NCI-H187 (cell line): ENCODE measurements at places on chromosomes 6 and 20.

DNA sequence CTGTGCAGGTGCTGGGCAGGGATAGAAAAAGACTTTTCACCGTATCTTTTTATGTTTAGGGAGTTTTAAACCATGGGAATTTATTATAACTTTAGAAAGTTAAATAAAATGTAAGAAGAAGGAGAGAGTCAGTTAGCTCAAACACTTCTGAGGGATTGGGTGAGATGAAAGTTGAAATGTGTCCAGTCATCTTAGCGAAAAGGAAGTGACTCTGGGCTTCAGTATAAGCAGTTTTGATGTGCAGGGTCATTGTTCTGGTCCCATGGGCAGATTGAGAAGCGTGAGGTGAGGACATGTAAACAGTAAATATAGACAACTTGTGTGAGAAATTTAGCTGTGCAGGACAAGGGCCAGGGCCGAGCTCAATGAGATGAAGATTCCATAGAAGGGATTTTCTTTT, 66.9 kb downstream of the TOX2 start:
- no peak for DNase-seq

- DNase-seq, result no peak
Measured at GRCh38 chr20:48197066-48197465, 411.8 kb upstream of the SULF2 start.

DNA sequence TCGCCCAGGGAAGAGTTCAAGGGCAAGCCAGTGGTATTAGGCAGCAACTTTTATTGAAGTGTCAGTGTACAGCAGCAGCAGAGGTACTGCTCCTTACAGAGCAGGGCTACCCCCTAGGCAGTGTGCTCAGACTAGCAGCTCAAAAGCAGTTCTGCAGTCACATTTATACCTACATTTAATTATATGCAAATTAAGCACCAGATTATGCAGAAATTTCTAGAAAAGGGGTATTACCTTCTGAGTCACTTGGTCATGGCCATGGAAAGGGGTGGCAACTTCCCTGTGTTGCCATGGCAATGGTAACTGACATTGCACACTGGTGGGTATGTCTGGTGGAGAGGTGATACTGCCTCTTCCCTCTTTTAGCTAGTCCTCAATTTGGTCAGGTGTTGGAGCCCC, 2.1 kb upstream of the ZKSCAN4 start:
- DNase-seq, result no peak

- no peak for DNase-seq
Measured at GRCh38 chr6:133131621-133132465, 109.3 kb upstream of the EYA4 start.

GRCh38 chr6:85614780-85615179, 21.1 kb upstream of the SNX14 start:
- DNase-seq, result no peak

GRCh38 chr20:57747861-57748481, 38.2 kb upstream of the PMEPA1 start:
- DNase-seq, result no peak

GRCh38 chr6:86516087-86516486, 421.2 kb upstream of the HTR1E start:
- no peak for DNase-seq

- no peak for DNase-seq
Measured at GRCh38 chr6:77462359-77463307, 658 bp downstream of the HTR1B start.

DNA sequence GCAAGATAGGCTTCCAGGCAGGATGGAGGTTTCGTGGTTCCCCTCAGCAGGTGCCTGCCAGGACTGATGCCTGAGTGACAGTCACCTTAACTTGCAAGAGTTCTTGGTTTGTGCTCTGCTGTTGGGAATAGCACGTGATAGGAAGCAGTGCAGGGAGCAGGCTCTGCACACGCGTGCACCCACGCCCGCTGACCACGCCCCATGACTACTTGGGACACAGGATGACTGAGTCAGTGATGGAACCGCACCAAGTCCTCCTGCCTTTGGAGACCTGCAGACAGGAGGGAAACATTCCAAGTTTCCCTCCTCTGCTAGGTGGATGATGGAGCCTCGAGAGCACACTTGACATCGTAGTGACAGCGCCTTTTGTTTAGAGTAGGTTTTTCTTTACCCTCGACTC, 164.2 kb downstream of the DTNBP1 start:
- DNase-seq, result no peak

DNA sequence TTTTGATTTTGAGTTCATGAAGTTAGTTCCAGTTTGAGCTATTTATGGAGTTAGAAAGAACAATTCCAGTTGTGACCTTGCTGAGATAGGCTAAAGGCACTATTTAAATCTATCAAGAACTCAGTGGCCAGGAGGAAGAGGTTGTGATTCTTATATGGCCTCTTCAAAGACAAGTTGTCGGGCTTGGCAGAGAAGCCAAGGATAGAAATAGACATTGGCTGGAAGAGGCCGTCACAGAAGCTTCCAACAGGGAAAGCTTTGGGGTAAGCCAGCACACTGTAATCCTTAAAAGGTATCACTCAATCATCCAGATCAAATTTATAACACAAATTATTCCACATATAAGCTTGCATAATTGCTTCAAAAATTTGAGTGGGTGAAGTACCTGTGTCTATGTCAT, 286.1 kb downstream of the SYNE1 start:
- DNase-seq, result no peak

- DNase-seq, result no peak
Measured at GRCh38 chr6:43944908-43945767, 175.1 kb downstream of the VEGFA start.

DNA sequence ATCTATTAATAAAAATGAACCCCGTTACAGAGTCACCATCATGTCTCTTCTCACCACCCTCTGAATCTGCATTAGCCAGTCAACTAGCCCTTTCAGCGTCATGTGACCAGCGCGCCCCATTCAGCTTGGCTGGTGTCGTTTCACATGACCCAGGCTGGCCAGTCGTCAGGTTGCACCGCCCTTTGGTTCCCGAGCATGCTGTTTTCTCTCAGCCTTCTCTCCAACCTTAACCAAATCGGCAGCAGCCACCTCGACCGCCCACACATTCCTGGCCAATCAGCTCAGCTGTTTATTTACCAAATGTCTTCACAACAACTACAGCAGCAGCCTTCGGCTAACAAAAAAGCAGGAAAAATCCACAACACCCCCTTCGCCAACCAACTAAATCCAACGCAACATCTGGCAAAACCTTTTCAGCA, 5.6 kb downstream of the SRSF3 start:
- no peak for DNase-seq

DNA sequence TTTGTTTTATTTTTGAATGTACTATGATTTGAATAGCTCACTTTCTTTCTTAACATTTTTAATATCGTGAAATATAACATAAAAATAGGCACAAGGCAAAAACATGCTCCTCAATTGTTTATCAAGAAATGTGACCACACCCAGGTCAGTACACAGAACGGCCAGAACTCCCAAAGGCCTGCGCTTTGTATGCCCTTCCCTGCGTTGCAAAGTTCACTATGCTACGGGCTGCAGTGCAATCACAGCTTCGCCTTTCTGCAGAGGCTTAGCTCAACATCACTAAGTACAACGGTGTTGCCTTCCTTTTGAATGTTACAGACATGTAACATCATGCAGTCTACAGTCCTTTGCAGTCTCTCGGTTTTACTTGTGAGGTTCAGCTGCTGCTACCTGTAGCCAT, 333.4 kb downstream of the THBS2 start:
- DNase-seq, result no peak

GRCh38 chr6:8064638-8065518, 689 bp upstream of the BLOC1S5 start:
- DNase-seq, result no peak

DNA sequence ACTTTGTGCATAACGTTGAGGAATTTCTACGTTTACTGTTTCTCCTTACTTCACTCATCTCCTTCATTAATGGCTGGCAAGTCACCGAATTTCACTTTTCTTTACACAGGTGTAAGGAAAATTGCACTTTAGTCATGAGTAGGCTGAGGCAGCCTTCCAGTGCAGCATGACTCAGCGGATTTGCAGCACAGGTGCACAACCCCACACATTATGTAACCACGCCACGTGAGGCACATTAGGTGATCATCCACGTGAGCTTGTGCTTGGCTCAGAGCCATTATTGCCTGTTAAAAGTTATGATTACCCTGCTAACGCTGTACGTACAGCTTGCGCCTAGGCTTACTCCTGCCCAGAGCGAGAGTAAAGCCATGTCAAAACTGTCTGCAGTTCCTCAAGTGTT, 158.8 kb downstream of the NKAIN2 start:
- peak; percentile 69 for DNase-seq
